ENCODE measurements at places on chromosomes 4 and X.

DNA sequence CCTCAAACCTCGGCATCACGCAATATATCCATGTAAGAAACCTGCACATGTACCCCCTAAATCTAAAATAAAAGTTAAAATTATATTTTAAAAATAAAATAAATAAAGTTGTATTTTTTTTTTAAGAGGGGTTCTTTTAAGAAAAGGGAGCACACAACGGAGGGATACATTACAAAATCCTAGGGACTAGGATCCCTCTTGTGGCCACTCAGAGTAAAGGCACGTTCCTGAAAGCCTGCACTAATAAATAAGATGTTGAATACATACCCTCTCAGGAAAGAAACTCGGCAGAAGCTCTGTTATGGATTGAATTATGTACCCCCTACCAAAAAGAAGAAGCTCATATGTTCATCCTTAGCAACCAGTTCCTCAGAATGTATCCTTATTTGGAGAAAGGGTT lies 50.9 kb upstream of the PRDX4 start:
- no peak for DNase-seq

DNA sequence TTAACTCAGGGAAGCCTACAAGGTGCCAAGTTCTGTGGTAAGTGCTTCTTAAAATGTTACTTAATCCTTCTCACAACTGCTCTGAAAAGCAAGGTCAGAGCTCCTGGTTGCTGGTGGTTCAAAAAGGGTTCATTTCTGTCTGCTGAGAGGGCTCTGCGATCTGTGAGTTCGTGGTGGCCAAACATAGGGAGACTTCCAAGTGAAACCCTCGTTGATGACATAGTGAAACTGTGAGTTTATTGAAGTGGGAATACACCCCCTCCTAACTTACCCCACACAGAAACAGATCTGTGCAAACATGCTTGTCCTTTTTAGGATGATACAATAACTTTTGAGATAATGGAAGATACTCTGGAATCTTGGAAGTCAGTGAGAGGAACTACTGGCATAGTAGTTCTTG lies 164.8 kb upstream of the PGRMC2 start:
- DNase-seq: no peak

DNA sequence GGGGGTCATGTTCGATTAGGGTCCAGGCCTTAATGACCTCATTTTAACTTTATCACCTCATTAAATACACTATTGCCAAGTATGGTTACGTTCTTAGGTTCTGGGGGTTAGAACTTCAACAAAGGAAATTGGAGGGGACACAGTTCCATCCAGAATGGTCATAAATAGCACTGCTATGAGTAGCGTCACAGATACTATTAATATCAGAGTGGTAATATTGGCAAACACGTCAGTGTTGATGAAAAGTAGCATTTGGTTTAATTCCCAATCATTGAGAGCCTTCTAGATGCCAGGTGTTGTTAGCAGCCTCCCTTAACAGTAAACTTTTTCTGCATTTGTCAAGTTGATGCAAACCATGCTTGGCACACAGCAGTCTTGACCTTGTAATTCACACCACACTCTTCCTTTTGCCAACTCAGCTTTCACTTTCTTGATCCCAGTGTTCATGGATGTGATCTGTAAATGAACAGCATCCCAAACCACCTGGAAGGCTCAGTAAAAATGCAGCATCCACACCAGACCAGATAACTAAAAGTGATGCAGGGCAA lies 912.5 kb upstream of the TENM3 start:
- no peak for DNase-seq

GRCh38 chrX:115344885-115345614 lies 55.5 kb downstream of the LUZP4 start:
- DNase-seq: peak; percentile 24

DNA sequence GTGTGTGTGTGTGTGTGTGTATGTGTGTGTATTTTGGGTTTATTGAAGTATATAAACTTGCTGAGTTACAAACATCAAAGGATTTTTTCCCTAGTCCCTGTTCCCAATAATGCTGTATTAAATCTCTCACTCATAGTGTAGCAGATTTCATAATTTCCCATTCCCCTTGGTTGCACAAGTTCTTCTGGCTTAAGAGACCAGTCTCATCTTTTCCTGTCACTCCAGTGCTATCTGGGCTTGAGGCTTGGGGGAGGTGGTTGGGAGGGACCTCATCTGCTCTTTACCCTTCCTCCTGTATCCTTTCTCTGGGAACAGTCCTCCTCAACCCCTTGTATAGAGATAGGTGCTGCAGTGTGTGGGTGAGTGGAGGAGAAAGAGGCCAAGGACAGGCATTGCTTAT lies 285.4 kb upstream of the BOD1L1 start:
- no peak for DNase-seq

DNA sequence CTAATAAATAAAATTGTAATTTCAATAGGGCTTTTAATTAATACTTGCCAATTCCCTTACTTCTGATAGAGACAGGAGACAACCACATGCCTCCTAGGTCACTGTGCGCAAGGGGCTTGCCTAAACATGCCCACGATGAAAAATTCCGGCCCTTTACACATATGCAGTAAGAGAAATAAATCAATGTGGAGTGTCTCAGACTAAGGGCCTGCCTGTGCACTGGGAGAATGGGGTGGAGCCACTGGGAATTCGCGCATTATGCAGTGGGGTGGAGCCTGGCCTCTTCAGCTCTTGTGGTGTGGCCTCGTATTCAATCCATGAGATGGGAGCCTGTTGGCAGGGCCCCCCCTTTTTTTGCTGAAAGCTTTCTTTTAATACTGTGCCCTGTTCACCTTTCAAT lies 484.5 kb downstream of the PDGFC start:
- no peak for DNase-seq

DNA sequence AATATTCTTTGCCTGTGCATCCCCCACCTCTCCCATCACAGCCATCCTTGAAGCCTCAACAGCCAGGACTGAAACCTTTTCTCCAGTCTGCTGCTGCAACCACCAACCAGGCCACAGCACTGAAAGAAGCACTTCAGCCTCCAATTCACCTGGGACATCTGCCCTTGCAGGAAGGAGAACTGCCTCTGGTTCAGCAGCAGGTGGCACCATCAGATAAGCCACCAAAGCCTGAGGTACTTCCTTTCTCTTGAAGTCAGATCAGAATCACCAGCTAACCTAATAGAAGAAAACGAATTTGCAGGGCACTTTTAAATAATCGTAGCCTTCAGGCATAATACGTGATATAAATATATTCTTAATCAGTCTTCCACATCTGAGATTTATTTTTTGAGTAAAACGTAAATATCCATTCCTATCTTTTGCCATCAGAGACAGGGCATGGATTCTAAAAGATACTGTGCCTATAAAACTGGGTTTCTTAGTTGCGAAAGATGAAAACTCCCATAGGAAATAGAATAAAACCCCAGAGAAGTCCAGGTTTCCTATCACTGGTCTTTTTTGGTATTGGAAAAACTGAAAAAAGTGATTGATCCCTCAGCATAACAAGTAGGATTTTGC lies 9.5 kb downstream of the AMBN start:
- DNase-seq: peak; percentile 67

- DNase-seq: no peak
These were observed 142.2 kb upstream of the EOLA2 start for GRCh38 chrX:150080497-150080896.

GRCh38 chr4:79049840-79050540 lies 110.8 kb upstream of the PAQR3 start:
- no peak for DNase-seq

DNA sequence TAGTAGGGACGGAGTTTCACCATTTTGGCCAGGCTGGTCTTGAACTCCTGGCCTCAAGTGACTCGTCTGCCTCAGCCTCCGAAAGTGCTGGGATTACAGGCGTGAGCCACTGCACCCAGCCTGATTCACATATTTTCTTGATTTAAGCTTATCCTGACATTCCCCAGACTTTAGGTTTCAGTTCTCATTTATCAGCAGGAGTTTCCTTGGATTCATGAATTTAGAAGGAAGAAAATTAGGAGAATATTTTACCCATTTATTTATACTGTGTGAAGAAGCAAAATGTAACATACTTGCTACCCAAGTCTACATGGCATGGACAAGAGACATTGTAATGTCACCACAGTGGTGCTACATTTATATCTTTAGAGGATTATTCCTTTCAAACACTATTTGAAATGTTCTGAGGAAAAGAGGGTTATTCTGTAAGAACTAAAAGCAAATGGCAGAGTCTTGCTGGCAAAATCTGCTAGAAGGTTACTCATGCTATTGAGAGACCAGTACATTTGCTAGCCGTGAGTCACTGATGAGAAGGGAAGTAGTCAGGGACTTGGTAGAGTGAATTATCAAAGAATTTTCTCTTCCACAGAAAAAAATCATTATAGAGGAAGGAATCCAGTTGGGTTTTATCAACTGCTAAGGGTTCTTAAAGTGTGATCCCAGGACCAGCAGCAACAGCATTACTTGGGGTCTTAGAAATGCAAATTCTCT lies 26.1 kb upstream of the CFAP299 start:
- DNase-seq: no peak

- DNase-seq: no peak
These were observed 411.9 kb downstream of the SPOCK3 start for GRCh38 chr4:166822386-166822785.

DNA sequence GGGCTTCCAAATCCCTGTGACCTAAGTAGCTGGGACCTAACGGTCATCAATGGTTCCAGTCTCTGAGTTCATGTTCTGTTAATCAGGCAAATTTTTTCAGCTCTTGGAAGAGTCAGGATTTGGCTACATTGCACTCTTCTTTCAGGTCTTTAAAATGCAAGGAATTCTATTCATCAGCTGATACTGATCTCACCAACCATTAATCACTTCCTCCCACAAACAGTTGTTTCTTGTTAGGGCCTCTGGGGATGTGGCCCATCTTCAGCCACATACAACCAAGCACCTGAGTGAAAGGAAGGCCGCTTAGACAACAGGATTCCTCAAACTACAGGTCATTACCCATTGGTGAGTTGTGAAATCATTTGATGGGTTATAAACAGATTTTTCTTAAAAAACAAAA lies 71.7 kb downstream of the FANCB start:
- no peak for DNase-seq

DNA sequence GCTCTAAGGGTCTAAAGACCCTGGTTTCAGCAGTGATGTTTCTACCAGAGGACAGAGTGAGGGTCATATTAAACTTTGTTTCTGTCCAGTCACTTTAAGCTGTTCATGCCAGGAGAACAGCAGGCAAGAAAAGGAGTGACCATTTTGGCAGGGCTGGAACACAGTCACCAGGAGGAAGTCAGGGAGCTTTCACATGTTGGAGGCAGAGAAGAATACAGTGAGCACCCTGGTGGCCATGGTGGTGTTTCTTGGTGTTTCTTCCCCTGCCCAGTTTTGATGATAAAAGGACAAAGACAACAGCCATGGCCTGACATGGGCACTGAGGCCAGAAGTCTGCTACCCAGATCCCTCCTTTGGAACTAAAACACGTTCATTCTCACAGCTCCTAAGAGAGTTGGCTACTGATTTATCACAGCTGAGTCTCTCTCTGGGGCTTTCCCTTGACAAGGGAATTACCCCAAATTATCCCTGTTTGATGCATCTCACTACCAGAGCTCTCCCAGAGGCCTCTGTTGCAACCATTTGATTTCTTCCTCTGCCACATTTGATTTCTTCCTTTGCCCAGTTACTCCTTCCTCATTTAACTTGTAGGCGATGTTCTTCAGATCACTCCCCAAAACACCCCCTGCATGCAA lies 106.4 kb upstream of the NWD2 start:
- DNase-seq: no peak

- DNase-seq: no peak
These were observed 39.3 kb downstream of the RNF212 start for GRCh38 chr4:1074077-1074476.

DNA sequence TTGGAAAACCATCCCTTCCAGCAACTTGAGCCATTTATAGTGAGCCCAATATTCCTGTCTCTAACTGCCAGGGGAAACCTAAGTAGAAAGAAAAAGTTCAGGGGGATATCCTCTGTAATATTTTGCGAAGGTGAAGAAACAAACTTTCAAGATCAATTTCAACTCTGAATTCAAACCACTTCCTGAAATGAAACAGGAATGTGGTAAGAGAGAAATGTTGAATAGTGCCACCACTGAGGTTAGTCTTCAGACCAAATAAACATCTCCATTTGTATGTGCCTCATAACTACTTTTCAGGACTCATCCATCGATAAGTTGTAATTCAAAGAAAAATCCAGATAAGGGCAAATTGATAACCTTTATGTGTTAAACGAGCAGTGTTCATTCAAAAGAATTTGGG lies 128.7 kb downstream of the GABRB1 start:
- DNase-seq: no peak

GRCh38 chr4:111775556-111776297 lies 369.5 kb upstream of the FAM241A start:
- DNase-seq: no peak

GRCh38 chrX:3428792-3429191 lies 82.3 kb upstream of the MXRA5 start:
- DNase-seq: no peak

GRCh38 chr4:176601124-176601523 lies 191.6 kb downstream of the VEGFC start:
- no peak for DNase-seq

DNA sequence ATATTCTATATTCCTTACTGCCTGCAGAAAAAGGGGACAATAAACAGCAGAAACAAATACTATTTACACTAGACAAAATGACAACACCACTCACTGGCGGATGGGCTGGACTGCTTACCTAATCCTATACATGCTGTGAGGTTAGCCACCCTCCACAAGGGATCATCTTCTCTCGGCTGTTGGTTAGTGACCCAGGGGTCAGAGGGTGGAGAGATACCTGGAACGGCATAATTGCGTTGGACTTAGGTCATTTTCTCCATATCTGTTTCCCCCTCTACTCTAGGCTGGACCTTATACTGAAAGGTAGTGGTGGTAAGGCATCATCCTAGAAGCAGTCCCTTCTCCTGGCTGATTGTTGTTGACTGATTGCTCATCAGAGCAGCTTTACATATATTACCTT lies 286.8 kb upstream of the UGT8 start:
- no peak for DNase-seq

DNA sequence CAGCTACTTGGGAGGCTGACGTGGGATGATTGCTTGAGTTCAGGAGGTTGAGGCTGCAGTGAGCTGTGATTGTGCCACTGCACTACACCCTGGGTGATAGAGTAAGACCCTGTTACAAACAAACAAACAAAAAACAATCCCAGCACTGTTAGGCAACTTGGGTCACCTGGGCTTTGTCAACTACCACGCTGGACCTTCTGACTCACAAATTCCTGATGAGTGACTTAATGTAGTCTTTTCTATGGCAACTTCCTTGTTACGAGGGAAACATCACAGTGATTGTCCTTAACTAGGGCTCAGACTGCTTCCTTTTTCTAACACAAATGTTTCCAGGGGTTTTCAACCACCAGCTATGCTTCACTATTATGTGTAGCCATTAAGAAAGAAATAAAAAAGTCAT lies 128.8 kb upstream of the GPC4 start:
- no peak for DNase-seq

DNA sequence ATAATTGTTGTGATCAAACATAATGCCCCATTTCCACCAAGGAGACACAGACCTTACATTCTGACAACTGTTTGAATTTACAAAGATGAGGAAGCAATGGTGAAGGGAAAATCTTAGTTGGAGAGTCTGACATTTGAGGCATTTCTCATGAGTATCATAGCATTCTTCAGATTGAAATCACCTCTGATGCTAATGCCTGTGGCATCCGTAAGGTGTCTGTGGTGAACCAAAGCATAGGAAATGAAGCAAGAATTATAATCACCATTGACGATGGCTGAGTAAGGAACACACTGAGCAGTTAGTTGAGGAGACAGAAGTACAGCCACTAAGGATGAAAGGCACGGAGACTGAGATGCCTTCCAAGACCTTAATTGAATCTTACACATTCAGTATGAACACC lies 575.7 kb downstream of the TRIML1 start:
- DNase-seq: no peak
